Motor neuron (in vitro differentiated cells): ENCODE measurements at places on chromosomes 12 and 14.

DNA sequence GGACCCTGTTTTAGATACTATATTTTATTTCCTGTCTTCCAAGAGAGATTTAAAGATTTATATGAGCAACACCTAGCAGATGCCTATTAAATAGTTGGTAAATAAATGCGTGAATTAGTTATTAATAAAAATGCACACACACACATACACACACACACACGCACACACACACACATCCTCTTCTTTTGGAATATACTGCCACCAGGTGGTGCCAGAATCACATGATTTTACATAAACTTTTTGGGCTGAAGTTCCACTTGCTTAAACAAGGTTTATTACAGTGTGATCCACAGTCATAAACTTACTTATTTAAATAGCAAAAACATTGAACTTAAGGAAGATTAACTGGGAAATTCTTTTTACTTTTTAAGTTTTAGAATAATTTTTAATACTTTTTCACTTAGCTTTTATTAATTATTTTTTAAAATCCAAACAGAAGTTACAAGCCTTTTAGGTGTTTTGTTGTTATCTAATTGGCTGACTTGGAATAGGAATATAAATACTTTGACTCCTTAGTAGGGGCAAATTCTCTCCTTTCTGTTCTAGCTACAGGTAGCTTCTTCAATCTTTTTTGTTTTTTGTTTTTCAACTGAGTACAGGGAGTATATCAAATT, 17.5 kb downstream of the RAD51B start:
- no peak for ATAC-seq

- ATAC-seq: peak; percentile 62
These were observed 8.3 kb downstream of the PXN start for GRCh38 chr12:120257041-120257821.

GRCh38 chr12:8969861-8970411, 19.4 kb upstream of the KLRG1 start:
- ATAC-seq: no peak

DNA sequence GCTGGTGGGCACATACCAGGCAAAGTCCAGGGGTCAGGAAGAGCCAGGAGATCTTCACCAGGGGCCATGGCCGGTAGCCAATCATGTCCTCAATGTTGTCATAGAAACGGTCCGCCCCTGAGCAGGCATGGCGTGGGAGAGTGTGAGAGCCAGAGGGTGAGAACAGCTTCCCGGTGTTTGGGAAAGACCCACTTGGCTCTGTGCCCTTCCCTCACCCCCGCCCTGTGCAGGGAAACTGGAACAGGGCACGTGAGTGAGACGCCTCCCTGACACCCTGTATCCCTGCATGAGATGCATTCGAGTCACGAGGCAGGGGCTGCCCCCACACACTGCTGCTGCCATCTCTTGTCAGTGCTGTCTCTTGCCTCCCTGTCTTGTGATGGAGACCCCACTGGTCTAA, 20.7 kb downstream of the SLC6A12 start:
- peak; percentile 6 for ATAC-seq

- ATAC-seq: no peak
These were observed 27.7 kb downstream of the SETD3 start for GRCh38 chr14:99452968-99453367.

- ATAC-seq: no peak
These were observed 39.3 kb upstream of the DDX11 start for GRCh38 chr12:31034372-31034771.

GRCh38 chr12:106962286-106962685, 6.6 kb downstream of the TMEM263 start:
- ATAC-seq: no peak
